ENCODE measurements at places on chromosomes 7 and 10.

- no peak for DNase-seq
Measured at GRCh38 chr7:140006600-140006999, 56.2 kb downstream of the PARP12 start.

DNA sequence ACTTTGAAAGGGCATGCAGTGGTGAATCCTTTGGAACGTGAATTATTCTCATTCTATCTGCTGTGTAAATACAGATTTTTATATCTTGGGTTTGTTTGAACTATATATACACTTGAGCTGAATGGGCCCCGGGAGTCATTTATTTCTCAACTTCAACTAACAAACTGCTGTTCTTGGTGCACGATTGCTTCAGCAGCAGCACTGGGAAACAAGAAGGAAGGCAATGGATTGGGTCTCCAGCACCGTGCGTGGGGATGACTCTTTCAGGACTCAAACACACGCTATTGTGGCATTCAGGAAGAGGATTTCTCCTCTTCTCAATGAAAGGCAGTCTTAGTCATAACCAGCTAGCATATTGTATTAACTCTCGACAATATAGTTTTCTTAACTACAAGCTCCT is 226.0 kb upstream of the NFE2L3 start:
- DNase-seq = no peak

- DNase-seq = no peak
Measured at GRCh38 chr10:17836942-17837341, 27.8 kb downstream of the MRC1 start.

DNA sequence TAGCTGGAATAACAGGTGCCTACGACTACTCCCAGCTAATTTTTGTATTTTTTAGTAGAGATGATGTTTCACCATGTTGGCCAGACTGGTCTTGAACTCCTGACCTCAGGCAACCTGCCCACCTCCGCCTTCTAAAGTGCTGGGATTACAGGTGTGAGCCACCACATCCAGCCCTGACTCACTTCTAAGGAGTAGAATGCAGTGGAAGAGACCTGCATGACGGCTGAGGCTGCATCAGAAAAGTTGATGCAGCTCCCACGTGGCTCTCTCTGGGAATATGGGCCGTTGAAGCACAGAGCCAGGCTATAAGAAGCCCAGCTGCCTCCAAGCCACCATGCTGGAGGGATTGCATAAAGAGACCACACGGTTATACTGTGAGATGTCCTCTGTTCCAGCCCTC is 21.6 kb upstream of the ASL start:
- no peak for DNase-seq

DNA sequence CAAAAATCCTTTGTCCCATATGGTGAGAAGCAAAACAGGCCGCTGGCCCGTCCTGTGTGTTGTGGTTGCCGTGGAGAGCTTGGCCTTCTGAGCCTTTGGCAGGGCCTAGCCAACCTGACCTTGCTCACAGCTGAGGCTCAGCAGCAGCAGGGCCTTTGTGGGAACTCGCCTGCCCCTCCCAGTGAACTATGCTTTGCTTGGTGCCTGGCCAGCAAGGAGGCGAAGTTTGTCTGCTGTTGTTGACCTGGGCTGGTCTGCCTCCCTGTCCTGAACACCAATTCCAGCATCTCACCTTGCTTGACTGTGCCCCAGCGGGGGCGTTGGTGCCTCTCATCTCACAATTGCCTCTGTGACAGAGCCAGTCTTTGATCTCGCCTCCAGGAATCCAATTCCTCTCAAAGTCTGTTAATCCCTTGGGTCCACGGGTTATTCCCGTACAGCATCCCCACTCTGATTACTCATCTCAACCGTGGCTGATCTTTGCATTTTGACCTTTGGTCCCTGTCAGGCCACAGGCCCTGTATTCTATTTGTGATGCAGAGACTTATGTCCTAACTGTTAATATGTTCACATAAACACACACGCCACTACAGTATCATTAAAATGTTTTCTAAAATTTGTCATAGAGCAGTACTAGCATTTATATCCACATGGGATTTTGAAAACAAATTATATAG is 22.6 kb downstream of the EPDR1 start:
- no peak for DNase-seq

DNA sequence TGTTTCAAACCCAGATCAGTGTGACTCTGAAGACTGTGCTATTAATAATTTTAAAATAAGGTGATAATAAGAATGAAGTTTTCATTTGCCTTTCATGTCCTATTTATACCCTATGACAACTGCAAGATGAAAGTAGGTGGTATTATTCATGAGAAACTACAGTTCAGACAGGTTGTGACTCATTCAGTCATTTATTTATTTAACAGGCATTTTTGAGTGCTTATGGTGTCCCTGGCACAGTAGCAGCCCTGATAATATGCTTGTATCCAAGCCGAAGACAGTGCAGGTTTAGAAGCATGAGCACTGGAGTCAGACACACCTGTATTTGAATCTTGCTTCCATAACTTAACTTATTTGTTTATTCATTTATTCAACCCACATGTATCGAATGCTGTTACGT is 87.1 kb downstream of the FZD1 start:
- DNase-seq = no peak

GRCh38 chr7:46003161-46003560 is 82.1 kb upstream of the IGFBP3 start:
- DNase-seq = no peak
